ENCODE measurements at places on chromosomes 6 and 20.

DNA sequence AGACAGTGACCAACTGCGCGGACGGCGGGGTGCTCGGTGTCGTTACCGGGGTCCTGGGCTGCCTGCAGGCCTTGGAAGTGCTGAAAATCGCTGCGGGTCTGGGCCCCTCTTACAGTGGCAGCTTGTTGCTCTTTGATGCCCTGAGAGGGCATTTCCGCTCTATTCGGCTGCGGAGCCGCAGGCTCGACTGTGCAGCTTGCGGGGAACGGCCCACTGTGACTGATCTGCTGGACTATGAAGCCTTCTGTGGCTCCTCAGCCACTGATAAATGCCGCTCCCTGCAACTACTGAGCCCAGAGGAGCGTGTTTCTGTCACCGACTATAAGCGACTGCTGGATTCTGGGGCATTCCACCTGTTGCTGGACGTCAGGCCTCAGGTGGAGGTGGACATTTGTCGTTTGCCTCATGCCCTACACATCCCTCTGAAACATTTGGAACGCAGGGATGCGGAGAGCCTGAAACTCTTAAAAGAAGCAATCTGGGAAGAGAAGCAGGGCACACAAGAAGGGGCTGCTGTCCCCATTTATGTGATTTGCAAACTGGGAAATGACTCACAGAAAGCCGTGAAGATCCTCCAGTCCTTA, 1.0 kb downstream of the MOCS3 start:
- no peak for DNase-seq

DNA sequence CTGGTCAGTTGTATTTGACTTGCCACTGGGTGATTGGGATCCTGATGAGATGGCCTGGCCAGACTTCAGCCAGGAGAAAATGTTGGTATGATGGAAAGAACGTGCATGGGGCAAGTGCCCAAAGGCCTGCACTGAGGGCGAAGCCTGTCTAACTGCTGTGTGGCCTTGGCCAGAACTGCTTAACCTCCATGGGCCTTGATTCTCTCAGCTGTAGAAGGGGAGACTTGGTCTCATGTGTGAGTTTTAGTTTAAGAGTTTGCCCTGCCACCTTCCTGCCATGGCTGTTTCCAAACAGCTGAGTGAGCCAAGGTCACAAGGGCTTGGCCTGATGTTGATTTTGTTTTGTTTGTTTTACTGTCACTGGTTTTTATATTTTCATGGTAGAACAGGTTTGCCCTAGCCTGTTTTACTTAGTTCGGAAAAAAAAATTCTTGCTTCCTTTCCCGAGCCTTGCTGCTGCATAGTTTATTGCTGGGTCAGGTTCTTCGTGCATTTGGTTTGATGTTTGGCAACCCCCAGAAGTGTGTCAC, 35.3 kb downstream of the DSTN start:
- DNase-seq: no peak

- DNase-seq: no peak
These were observed 127.9 kb upstream of the NAA20 start for GRCh38 chr20:19889011-19889953.

DNA sequence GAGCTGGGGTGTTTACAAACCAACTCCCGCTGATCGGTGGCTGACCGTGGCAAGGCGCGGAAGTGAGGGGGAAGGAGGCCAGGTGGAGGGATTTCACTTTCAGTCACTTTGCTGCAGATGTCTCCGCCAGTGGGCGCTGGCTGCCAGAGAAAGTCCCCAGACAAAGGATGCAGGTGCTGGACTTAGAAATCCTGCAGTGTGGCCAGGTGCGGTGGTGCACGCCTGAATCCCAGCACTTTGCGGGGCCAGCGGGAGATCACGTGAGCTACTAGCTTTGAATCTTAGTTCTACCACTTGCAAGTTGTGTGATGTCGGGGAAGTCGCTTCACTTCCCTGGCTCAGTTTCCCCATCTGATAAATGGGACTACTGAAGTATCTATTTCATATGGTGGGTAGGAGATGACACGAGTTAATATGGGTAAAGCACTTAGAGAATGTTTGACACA, 180.4 kb downstream of the ZNF217 start:
- DNase-seq: peak; percentile 31

GRCh38 chr6:152482289-152482688, 154.9 kb downstream of the SYNE1 start:
- no peak for DNase-seq

DNA sequence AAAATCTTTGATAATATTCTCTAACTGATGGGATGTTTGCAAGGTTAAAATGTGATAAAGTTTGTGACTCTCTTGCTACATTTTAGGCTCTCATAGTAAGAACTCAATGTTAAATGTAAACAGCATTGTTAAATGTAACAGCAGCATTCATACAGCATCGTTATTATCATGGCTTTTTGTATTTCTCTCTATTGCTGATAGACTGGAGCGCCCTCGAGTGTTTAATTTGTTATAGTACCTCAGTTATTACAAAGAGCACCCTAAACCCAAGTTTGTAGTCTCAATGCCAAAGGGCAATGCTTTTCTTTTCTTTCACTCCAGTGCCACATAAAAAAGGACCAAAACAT, 14.9 kb upstream of the TTPAL start:
- DNase-seq: no peak

GRCh38 chr20:10449270-10449669, 14.2 kb downstream of the SLX4IP start:
- DNase-seq: no peak

DNA sequence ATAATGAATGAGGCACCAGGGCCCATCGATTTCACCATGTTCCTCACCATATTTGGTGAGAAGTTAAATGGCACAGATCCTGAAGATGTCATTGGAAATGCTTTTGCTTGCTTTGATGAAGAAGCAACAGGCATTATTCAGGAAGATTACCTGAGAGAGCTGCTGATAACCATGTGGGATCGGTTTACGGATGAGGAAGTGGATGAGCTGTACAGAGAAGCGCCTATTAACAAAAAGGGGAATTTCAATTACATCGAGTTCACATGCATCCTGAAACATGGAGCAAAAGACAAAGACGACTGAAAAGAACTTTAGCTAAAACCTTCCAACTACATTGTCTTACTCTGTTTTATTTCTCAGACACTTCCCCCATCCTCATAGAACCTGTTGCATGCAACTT, 21.6 kb upstream of the ZBTB22 start:
- DNase-seq: no peak

GRCh38 chr6:22828179-22829062, 259.1 kb downstream of the HDGFL1 start:
- no peak for DNase-seq

- DNase-seq: no peak
These were observed 600.3 kb downstream of the CDH26 start for GRCh38 chr20:60558486-60558885.

DNA sequence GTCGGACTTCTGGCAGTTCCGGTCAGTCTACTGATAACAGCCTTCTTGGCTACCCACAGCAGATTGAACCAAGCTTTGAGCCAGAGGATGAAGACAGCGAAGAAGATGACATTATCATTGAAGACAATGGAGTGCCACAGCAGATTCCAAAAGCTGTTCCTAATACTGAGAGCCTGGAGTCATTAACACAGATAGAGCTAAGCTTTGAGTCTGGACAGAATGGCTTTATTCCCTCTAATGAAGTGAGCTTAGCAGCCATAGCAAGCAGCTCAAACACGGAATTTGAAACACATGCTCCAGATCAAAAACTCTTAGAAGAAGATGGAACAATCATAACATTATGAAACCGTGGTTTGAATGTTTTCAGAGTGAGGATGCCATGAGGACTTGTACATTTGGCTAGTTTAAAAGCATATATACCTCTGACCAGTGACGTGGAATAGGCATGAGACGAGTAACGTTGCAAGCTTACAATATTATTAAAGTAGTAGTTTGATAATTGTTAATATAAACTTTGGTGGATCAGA, 18.8 kb downstream of the PARD6B start:
- DNase-seq: no peak

DNA sequence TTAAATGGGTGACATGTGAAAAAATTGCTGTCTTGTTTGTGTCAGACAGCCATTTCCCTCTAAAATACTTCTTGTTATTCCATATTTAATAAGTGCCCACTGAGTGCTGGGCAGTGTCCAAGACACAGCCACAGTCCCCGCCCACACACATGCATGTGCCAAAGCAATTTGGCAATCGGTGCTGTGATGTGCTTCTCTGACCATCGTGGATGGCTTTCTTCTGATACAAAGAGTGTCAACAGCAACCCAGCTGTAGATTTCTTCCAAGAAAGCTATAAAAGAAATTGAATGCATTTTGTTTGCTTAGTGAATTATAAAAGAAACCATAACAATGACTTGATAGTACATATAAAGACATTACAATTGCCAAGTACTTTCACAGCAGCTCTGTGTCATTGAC, 140.5 kb upstream of the ATXN1 start:
- no peak for DNase-seq

GRCh38 chr20:38640521-38640920, 38.9 kb downstream of the ARHGAP40 start:
- no peak for DNase-seq

GRCh38 chr20:36997121-36997520, 45.6 kb upstream of the SAMHD1 start:
- no peak for DNase-seq

GRCh38 chr20:20368418-20369249, 730 bp downstream of the INSM1 start:
- DNase-seq: no peak

- DNase-seq: no peak
These were observed 18.4 kb upstream of the MCM9 start for GRCh38 chr6:118953391-118953790.

DNA sequence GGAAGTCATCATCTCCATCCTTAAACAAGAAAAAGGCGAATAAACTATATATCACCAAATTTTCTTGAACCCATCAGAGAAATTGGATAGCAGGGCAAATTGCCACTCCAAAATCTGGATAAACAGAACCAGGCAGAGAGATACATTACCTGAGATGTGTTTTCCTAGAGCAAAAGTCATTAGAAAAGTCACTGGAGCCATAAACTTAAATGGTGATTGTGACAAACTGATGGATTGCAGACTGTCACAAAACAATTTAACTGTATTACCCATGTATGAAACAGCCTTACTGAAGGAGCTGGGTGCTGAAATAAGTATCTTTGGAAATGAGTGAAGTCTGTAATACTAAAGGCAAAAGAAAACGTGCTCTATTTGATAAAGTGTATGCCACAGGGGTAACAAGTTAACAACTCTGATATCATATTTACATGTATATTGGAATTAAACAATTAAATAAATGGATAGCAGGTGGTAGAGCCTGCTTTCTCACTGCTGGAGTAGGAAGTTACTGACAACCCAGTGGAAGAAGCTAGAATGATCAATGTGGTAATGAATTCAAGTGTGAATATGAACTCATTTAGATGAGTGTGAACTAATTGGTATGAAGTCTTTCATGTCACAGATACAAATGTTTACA, 186.9 kb downstream of the LMBRD1 start:
- no peak for DNase-seq

DNA sequence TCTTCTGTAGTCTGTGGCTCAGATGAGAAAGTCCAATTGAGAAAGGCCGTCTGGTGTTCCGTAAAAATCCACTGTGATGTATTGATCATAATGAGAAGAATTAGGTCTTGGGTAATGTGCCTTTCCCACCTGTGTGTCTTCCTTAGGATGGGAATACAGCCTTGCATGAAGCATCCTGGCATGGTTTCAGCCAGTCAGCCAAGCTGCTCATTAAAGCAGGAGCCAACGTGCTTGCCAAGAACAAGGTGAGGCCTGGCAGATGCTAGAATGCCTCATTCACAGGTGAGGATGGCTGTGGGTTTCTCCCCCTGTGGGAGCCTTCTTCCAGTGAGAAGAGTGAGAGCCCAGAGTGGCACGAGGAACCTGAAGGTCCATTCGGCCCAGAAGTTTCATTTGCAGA, 32.7 kb downstream of the LYRM2 start:
- no peak for DNase-seq

GRCh38 chr6:25971187-25971821, 8.7 kb downstream of the TRIM38 start:
- no peak for DNase-seq

DNA sequence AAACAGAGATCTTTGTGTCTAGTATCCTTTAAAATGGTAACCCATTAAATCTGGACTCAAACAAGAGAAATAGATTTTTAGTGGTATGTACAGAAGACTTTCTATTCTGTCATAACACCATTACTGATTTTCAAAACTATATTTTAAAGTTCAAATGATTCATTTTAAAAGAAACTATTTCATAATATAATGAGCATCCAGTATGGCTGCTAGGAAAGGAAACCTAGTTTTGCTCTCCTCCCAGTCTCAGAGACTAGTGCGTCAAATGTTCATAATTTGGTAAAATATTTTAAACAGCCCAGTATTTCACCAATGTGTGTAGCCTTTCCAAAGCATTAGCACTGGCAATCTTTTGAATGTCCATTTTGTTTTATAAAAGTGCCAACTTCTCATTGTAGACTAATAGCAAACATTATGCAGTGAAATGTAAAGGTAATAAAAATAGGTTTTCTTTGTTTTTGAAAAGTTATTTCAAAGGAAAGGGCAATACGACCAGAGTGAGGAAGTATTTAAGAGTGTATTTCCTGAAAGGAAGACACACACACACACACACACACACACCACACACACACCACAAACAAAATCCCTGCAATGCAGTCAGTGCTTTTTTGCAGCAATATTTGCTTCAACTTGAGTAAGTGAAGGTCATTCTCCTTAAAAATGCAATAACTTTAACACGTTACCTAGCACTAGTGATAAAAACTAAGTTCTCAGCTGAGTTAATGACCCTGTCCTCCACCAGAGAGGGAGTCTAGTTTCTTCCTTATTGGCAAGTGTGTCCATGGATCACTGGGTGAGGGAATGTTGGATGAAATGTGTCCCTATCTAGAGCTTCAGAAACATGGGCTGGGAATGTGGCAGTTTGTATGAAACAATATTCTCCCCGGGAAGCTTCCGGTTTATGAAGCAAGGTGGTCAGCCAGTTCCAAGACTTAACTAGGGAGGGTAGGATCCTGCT, 4.6 kb downstream of the PPP1R3G start:
- no peak for DNase-seq

DNA sequence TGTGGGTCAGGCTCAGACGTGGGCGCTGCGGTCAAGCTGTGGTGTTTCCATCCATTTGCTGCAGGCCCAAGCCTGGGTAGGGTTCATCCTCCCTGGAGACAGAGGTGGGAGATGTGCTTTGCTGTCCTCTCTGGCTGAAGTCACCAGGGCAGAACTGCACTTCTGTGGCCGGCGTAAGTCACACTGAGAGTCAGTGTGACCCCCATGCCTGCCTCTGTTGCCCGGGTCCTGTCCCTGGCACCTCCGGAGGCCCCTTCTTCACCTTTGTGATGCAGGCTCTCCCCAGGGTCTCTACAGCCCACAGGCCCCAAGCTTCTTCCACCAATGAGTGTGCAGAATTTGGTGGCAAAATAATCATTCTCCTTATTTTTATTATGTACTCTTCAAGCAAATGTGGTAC, 53.8 kb upstream of the DACT2 start:
- DNase-seq: no peak

Data from T-helper 9 cell (primary cell).